ENCODE measurements at places on chromosomes 1 and 21.

- peak; percentile 27 for DNase-seq
Observed at GRCh38 chr1:164563721-164564360, 4.9 kb downstream of the PBX1 start.

- no peak for DNase-seq
Observed at GRCh38 chr1:99784143-99784542, 17.7 kb upstream of the FRRS1 start.

- peak; percentile 27 for DNase-seq
Observed at GRCh38 chr1:8560611-8561544, 243.0 kb downstream of the SLC45A1 start.

DNA sequence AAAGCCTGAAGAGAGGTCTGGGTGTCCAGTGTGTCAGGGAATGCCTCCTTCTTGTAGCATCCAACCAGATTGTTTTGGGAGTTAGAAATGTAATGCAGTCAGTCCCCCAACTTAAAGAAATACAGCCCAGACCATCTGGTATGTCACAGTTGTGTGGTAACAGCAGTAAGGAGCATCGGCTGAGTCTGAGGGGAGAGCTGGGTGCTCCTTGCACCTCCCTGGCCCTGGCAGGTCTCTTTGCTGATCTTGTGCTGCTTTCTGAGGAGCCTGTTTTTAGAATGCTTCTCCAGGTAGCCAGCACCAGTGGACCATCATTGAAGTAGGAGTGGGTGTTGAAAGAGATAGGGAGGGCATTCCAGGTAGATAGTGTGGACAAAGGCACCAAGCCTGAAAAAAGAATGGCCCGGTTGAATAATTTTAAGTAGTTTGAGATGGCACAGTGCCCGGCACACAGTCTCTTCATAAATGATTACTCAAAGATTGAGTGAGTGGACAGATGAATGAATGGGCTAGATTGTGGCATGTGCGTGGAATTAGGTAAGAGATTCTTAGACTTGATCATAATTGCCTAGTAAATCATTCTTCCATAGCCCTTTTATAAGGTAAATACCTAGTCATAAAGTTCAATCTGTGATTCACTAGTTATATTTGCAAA, 46.5 kb downstream of the LAMC1 start:
- peak; percentile 73 for DNase-seq

DNA sequence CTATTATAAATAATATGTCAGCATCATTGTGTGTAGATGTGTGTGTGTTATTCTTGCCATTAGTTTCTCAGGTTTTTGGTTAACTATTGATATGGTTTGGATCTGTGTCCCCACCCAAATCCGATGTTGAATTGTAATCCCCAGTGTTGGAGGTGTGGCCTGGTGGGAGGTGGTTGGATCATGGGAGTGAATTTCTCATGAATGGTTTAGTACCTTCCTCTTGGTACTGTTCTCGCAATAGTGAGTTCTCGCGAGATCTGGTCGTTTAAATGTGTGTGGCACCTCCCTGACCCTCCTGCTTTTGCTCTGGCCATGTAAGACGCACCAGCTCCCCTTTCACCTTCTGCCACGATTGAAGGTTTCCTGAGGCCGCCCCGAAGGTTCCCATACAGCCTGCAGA, 9.6 kb upstream of the POFUT2 start:
- no peak for DNase-seq

- DNase-seq, result no peak
Observed at GRCh38 chr1:226107471-226108460, 45.2 kb downstream of the H3-3A start.

DNA sequence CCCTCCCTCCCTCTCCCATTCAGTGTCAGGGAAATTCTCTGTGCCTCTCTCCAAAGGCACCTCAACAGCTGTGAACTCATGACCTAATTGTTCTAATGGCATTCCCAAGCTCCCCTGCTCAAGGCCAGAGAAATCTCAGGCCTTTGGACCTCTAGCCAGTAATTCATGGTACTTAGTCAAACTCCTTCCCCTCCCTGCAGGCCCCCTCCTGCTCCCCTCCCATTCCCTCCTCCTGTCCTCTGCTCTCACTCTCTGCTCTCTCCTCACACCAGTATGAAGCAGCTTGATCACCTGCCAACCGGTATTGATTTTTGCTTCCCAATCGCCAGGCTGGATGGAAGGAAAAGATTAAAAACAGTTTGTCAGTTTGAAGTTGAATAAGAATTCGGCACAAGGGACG, 370.5 kb upstream of the PBX1 start:
- DNase-seq, result no peak

DNA sequence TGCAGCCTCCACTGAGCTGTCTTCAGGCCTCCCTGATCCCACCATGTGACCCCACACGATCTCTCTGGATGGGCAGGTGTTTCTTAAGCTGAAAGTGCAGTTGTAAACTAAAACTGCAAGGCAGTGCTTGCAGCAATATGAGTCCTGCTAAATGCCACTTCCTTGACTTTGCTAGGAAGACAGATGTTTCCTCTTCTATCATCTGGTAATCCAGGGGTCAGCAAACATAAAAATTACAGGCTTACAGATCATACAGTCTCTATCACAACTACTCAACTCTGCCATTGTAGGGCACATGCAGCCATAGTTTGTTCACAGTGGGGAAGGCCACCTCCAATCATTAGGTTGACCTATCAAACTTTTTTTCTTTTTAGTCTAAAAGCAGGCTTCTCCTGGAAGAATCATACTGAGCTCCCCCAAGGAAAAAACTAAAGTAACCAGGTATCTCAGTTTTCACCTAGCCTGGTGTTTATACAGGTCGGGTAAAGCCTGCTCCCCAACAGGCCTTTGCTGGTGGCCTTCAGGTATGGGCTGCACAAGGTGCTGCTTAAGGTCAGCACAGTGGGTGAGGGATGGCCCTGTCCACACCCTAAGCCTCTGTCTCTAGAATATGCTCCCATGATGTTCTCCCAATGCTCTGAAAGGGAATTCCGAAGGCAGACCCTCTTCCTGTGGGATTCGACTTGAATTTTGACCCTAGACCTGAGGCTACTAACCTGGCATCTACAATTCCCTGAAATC, 10.8 kb downstream of the ABCA4 start:
- no peak for DNase-seq

DNA sequence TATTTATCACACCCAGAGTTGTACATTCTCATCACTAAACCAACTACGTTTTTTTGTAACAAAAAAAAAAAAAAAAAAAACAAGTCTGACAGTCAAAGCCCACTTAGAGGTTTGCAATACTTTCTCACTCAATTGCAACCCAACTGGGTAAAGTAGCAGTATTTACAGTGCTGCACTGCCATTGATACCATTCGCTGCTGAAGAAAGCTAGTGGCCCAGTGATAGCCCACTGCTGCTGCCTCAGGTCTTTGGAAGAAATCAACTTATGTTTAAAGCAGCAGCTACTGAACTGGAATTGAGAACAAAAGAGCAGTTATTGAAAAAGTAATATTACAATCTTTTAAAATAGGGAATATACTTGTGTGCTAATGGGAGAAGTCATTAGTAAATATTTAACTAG, 2.7 kb downstream of the HNRNPU start:
- DNase-seq, result no peak

DNA sequence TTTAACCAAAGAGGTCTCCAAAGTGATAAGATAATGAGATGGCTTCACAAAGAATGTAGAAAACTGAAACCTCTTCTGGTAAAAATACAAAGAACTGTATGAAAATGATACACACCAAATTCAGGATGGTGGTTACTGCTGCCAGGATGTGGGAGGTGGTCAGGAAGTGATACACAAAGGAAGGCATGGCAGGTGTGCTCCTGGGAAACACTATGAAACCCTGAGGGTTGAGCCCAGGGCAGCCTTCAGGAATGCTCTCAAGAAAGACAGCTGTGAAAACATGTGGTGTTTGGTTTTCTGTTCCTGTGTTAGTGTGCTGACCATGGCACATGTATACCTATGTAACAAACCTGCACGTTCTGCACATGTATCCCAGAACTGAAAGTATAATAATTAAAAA, 109.3 kb downstream of the NTNG1 start:
- peak; percentile 82 for DNase-seq

- no peak for DNase-seq
Observed at GRCh38 chr1:178342745-178343144, 154.0 kb downstream of the CLEC20A start.

- no peak for DNase-seq
Observed at GRCh38 chr21:34635307-34635706, 20.4 kb upstream of the RCAN1 start.

- DNase-seq, result no peak
Observed at GRCh38 chr1:54854381-54855020, 32.5 kb downstream of the DHCR24 start.

DNA sequence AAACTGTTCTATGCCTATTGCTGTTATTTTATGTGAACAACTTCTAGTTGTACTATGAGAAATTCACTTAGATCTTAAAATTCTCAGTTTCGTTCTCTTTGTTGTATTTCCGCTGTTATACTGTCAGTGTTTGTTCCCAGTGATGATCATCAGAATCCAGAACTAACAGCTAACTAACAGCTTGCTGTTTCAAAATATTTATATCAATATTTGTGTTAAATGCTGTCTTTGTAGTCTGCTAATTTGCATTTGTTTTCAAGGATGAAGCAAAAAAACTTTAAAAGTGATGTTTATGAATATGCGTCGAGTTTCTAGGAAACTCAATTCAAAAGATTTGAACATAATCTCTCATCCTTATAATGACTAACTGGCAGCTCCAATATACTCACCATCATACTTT, 84.5 kb downstream of the SPATA17 start:
- no peak for DNase-seq

DNA sequence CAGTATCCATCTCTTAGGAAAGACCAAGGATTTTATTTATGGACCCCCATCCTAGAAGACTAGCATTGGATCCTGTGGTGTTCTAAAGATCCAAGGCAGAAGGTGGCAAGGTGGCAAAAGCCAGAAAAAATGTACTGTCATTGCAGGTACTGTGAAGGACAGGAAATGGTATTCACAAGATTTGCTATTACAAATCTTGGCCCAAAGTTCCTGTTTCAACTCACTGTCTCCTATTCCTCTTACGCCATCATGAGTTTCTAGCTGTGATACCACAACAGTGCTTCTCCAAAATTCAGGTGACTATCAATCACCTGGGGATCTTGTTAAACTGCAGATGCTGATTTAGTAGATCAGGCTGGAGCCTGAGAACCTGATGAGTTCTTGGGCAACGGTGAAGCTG, 21.4 kb downstream of the ACP6 start:
- DNase-seq, result no peak

- DNase-seq, result no peak
Observed at GRCh38 chr1:182952677-182953444, at the start of gene SHCBP1L. Gene SHCBP1L, minus strand, starts transcription at chr1:182953166. Its CDS starts 33 bp downstream, at chr1:182953133.

- DNase-seq, result no peak
Observed at GRCh38 chr1:223733898-223734852, 21.8 kb downstream of the CAPN2 start.

DNA sequence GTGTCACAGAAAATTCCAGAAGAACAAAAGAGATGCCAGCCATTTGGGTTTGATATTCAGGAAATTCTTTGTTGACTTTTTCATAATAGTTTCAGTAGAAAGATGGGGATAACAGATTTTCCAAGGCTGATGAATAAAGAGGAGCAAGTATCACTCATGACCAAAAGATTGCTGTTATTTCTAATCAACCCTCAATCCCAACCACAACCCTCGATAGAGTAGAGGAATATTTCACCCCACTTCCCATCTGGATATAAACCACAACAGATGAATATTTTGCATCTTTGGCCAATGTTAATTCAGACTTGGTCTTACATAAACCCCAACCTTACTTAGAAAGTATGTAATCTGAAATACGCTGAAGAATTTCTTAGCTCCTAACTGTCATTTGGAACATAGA, 232.4 kb downstream of the SEC16B start:
- no peak for DNase-seq

- DNase-seq, result no peak
Observed at GRCh38 chr1:229431284-229432115, 2.4 kb downstream of the ACTA1 start.

DNA sequence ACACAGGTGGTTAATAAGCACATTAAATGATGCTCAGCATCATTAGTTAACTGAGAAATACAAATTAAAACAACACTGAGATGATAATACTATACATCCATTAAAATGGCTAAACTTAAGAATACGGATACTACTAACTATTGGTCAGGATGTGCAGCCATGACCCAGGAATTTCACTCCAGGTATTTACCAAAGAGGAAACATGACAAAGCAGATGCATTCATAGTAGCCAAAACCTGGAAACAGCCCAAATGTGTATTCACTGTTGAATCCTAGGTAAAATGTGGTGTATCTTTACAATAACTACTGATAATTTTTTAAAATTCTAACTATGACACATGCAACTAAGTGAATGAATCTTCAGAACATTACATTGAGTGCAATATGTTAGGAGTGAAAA, 73.0 kb downstream of the PTPRC start:
- DNase-seq, result peak; percentile 12

GRCh38 chr21:35633501-35633900, 426.8 kb downstream of the SETD4 start:
- no peak for DNase-seq

GRCh38 chr21:33124889-33125288, 54.9 kb downstream of the OLIG1 start:
- DNase-seq, result no peak

- DNase-seq, result no peak
Observed at GRCh38 chr1:2322581-2323211, 68.7 kb downstream of the MORN1 start.

DNA sequence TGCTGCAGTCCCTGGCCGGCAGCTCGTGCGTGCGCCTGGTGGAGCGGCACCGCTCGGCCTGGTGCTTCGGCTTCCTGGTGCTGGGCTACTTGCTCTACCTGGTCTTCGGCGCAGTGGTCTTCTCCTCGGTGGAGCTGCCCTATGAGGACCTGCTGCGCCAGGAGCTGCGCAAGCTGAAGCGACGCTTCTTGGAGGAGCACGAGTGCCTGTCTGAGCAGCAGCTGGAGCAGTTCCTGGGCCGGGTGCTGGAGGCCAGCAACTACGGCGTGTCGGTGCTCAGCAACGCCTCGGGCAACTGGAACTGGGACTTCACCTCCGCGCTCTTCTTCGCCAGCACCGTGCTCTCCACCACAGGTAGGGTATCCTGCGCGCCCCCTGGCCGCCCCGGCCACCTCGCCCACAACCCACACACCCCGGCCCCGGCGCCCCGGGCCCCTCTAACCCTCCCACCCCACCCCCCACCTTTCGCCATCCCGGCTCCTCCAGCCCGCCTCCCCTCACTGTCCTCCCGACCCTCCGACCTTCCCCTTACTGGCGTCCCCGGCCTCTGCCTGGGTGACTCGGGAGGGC, 352 bp downstream of the KCNK1 start:
- DNase-seq, result peak; percentile 70

GRCh38 chr1:71001624-71002023, 46.0 kb downstream of the PTGER3 start:
- DNase-seq, result no peak

DNA sequence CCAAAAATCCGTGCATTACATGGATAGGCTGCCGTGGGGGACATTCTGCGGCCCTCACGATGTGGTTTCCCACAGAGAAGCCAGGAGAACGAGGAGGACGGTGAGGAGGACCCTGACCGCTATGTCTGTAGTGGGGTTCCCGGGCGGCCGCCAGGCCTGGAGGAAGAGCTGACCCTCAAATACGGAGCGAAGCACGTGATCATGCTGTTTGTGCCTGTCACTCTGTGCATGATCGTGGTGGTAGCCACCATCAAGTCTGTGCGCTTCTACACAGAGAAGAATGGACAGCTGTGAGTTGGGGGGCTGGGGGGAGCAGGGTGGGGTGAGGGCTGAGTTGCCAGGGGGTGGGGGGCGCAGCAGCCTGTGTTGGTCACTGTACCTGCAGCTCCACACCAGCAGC, 13.2 kb downstream of the PSEN2 start:
- DNase-seq, result no peak

All from mammary epithelial cell (primary cell).